ENCODE measurements at places on chromosomes 12 and 14. TPM values are rescaled to one million over a fixed set of nuclear protein-coding genes. Genes with fewer than 3 reads are reported as not detected.
A peak's percentile ranks its signal among the peaks of the same experiment; 100 is the strongest.

- no peak overlapping the region for H3K4me3 ChIP-seq
- no peaks in the 10 kb centered on the region for H3K4me1 ChIP-seq
- DNase-seq, result no peak
These were observed 83.6 kb upstream of the VASH1 start for GRCh38 chr14:76677534-76678145.

The PTCSC3 gene
- total RNA-seq, result not detected

GRCh38 chr12:54195737-54196347 is 7.1 kb upstream of the SMUG1 start:
- peaks cover 15% of the 10 kb centered on the region for H3K4me1 ChIP-seq
- no peak overlapping the region for H3K4me3 ChIP-seq
- H3K27me3 ChIP-seq, result peaks cover 63% of the 10 kb centered on the region

- no peaks in the 10 kb centered on the region for H3K27me3 ChIP-seq
- peak; percentile 46 for DNase-seq
- H3K36me3 ChIP-seq, result no peaks in the 10 kb centered on the region
- peaks cover 78% of the 10 kb centered on the region for H3K4me1 ChIP-seq
- H3K4me3 ChIP-seq, result no peak overlapping the region
- peak overlapping the region; percentile 43 for H3K27ac ChIP-seq
These were observed 100.6 kb downstream of the LGMN start for GRCh38 chr14:92647797-92648279.

- H3K27ac ChIP-seq, result peak overlapping the region; percentile 81
- H3K4me1 ChIP-seq, result peaks cover 68% of the 10 kb centered on the region
- peak; percentile 46 for DNase-seq
- H3K4me3 ChIP-seq, result no peak overlapping the region
These were observed 42.9 kb upstream of the ATP23 start for GRCh38 chr12:57898308-57898970.

DNA sequence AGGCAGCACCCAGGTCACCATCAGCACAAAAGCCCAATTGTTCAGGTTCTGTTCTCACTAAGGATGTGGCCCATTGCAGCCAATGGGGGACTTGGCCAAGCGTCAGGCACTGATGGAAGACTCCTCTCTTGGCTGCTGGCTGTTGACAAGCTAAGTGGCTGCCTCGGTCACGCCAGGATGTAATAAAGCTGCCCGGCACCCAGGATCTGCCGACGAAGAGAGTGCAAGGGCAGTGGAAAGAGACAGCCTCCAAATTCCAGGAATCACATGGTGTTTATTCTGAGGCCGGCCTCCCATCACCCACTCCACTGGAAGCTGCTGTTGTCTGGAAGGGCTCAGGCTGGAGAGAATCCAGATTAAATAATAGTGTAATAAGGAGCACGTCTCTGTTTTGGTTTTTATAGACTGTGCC is 451.8 kb upstream of the TBX3 start:
- DNase-seq, result no peak
- H3K4me1 ChIP-seq, result no peaks in the 10 kb centered on the region
- no peaks in the 10 kb centered on the region for H3K36me3 ChIP-seq
- H3K27ac ChIP-seq, result no peak overlapping the region

The PTPRQ gene
- total RNA-seq, result not detected

GRCh38 chr12:65740506-65740872 is 83.8 kb upstream of the HMGA2 start:
- H3K36me3 ChIP-seq, result no peaks in the 10 kb centered on the region
- no peak overlapping the region for H3K4me3 ChIP-seq
- H3K27me3 ChIP-seq, result peaks cover 4% of the 10 kb centered on the region
- DNase-seq, result no peak
- peaks cover 4% of the 10 kb centered on the region for H3K4me1 ChIP-seq

The TAS2R9 gene
- total RNA-seq, result not detected

DNA sequence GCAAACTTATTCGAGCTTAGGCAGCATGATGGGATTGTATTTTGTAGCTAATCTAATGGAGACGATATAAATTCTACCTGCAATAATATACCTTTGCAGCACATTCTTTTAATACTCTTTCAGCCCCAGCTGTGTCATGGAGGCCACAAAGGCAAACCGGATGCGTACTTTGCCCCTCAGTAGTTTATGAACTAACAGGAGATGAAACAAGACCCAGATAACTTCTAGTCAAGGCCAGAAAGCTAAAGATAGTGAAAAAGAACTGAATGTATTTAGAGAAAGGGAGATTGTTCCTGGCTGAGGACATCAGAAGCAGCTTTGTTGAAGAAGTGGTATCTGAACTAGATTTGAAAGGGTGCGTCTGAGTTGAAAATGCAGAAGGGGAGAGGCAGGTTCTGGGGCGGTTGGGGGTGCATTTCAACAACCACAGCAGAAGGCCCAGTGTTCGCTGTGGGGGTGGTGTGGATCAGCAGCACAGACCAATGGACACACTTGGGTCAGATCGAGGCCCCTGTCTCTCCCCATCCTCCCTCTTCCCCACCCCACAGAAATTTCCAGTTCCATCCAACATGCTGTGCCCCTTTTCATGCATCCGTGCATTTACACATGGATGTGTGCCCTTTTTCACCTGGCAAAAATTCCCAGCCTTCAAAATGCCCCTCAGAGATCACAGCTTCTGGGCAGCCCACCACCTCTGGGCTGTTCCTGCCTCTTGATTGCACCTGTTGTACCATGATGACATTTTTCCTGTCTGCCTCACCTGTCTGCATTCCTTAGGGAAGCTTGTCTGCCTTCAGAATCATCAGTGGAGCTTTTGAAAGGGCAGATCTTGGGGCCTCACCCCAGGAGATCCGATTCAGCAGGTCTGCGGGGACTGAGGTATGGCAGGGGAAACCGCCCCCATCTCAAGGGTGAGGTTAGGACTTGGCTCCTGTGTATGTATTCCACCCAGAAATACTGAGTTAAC is 2.2 kb downstream of the ZNF839 start:
- H3K27ac ChIP-seq, result no peak overlapping the region
- H3K4me1 ChIP-seq, result peaks cover 40% of the 10 kb centered on the region
- no peaks in the 10 kb centered on the region for H3K27me3 ChIP-seq
- H3K4me3 ChIP-seq, result no peak overlapping the region
- H3K36me3 ChIP-seq, result no peaks in the 10 kb centered on the region
- no peak for DNase-seq

The ACVRL1 gene
- not detected for total RNA-seq

The TGM1 gene
- 3.5 TPM for total RNA-seq

The CLMN gene
- 0.67 TPM for total RNA-seq

The KLHDC1 gene
- total RNA-seq, result 11.8 TPM

DNA sequence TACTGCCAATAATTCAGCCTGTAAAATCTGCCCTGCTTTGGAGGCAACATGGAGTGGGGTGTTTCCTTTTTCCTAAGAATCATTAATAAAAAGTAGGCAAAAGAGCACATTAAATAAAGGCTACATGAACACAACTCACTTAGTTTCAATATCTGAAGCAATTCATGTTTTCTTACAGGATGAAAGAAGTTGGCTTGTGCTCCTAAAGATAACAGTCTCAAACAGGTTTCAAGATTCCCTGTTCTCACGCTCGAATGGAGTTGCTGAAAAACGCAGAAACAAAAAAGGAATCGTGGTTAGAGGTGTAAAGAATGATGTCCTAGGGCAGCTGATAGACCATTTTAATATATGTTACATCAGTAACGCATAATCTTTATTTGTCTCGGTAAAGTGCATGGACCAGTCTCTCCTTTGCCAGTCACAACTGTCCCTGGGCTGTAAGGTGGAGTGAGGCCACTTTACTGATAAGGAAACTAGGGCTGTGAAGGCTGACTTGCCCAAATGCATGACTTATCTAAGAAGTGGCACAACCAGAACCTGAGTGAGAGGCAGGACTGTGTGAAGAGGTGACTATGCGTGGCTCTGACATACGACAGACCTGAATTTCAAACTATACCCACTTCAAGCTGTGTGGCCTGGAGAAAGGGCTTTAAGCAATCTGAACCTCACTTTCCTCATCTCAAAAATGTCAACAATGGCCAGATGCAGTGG is 12.6 kb downstream of the GIT2 start:
- no peak overlapping the region for H3K27ac ChIP-seq
- DNase-seq, result no peak
- H3K27me3 ChIP-seq, result no peaks in the 10 kb centered on the region
- peaks cover 93% of the 10 kb centered on the region for H3K36me3 ChIP-seq
- H3K4me1 ChIP-seq, result peaks cover 26% of the 10 kb centered on the region

The WNT5B gene
- total RNA-seq, result not detected

The EML5 gene
- total RNA-seq, result 3.1 TPM

DNA sequence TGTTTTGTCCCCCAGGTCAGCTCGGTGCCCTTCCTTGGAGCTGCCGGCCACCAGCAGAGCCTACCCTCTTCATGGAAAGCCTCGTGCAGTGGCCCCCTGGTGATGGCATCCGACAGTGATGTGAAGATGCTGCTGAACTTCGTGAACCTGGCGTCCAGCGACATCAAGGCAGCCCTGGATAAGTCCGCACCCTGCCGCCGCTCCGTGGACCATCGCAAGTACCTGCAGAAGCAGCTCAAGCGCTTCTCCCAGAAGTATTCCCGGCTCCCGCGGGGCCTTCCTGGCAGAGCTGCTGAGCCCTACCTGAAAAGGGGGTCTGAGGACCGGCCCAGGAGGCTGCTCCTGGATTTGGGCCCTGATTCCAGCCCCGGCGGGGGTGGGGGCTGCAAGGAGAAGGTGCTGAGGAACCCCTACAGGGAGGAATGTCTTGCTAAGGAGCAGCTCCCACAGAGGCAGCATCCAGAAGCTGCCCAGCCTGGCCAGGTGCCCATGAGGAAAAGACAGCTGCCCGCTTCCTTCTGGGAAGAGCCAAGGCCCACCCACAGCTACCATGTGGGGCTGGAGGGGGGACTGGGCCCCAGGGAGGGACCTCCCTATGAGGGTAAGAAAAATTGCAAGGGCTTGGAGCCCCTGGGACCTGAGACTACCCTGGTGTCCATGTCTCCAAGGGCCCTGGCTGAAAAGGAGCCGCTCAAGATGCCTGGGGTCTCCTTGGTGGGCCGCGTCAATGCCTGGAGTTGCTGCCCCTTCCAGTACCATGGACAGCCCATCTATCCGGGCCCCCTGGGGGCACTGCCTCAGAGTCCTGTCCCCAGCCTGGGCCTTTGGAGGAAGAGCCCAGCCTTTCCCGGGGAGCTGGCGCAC is 1.3 kb downstream of the FAM181A start:
- no peaks in the 10 kb centered on the region for H3K27me3 ChIP-seq
- H3K27ac ChIP-seq, result no peak overlapping the region
- DNase-seq, result no peak

The USP30 gene
- 23.0 TPM for total RNA-seq

The SERPINA10 gene
- total RNA-seq, result not detected

The OR4E2 gene
- total RNA-seq, result not detected

DNA sequence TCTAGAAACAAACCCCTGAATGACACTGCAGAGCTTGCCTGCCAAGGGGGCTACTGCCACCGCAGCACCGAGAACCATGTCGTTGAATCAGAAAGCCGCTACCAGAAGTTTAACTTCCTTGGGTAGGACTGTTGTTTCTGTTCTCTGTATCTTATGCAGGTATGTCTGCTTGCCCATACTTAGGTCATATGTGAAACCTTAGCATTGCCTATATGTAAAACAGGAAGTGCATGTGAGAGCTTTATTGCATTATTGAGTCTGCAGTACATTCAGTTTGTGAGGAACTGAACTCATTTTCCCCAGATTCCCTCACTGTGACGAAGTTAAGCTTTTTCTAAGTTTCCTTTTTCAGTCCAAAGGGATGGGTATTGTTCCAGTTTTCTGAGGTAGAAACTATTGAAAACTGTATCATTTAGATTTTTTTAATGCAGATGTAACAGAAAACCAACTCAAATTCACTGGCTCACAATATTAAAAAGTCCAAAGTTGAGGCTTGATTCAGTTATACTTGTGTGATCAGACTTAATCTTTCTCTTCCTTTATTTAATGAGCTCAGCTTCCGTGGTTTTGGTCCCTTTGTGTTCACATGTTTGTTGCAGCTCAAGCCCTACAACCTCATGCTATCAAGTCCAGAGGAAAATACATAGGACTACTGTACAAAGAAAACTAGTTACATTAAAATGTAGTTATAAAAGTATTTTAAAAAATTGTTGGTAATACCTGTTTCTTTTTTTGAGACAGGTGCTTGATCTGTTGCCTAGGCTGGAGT is 6.9 kb downstream of the FBXO34 start:
- peaks cover 21% of the 10 kb centered on the region for H3K4me1 ChIP-seq
- H3K27ac ChIP-seq, result no peak overlapping the region
- no peaks in the 10 kb centered on the region for H3K27me3 ChIP-seq
- H3K36me3 ChIP-seq, result no peaks in the 10 kb centered on the region
- DNase-seq, result no peak

DNA sequence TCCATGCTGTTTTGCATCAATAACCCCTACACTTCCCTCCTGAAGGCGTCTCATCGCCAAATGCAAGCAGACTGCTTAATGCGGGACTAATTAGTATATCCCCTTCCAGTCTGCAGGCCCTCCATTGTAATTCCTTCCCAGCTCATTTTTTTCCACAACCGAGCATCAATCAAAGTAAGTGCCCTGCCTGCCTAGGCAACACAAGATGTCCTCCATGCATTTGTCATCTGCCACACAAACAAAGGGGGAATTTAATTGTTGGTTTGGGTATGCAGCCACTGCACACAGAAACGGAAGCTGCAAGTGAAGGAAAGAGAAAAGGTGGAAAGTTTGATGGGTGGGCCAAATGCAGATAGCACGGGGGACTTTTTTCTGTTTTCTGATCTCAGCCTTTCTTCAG is 168.0 kb downstream of the EGLN3 start:
- H3K27ac ChIP-seq, result no peak overlapping the region
- H3K4me1 ChIP-seq, result no peaks in the 10 kb centered on the region
- DNase-seq, result no peak
- no peaks in the 10 kb centered on the region for H3K36me3 ChIP-seq
- no peak overlapping the region for H3K4me3 ChIP-seq
- no peaks in the 10 kb centered on the region for H3K27me3 ChIP-seq

DNA sequence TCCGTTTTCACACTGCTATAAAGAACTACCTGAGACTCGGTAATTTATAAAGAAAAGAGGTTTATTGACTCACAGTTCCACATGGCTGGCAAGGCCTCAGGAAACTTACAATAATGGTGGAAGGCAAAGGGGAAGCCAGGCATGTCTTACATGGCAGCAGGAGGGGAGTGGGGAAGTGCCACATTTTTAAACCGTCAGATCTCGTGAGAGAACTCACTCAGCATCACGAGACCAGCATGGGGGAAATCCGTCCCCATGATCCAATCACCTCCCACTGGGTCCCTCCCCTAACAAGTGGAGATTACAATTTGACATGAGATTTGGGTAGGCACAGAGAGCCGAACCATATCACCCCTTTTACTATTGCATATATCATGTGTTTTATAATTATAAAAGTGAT is 2.0 kb upstream of the PIGH start:
- no peak overlapping the region for H3K4me3 ChIP-seq
- H3K27ac ChIP-seq, result no peak overlapping the region
- no peaks in the 10 kb centered on the region for H3K27me3 ChIP-seq
- no peaks in the 10 kb centered on the region for H3K36me3 ChIP-seq

Measured in CD4-positive, alpha-beta T cell (primary cell).